Activated naive CD8-positive, alpha-beta T cell treated with anti-CD3 and anti-CD28 coated beads, Interleukin-2, amount 10 ng/mL, durations not matched to agents 7 days and 5 days (primary cell): ENCODE measurements at places on chromosomes 2 and 18. TPM values are rescaled to one million over a fixed set of nuclear protein-coding genes. Genes with fewer than 3 reads are reported as not detected.

Gene IL1R1
- total RNA-seq, result 0.11 TPM

DNA sequence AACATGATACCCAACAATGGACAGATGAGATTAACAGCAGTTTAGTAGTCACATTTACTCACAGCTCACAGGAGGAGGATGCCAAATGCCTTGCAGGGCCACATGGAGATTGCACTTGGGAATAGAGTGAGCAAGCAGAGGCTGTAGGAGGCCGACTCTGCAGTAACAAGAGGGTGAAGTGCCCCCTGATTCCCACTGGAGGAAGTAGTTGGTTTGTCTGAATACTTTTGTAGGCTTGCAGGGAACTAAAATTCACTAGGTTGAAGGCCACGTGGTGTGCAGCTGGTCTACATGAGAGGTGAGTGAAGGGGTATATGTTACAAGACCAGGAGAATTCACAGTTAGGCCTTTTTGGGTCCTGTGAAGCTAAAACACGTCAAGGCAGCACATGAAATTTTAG, 419.3 kb upstream of the TNP1 start:
- H3K4me1 ChIP-seq, result no peaks in the 10 kb centered on the region
- no peak overlapping the region for H3K4me3 ChIP-seq
- no peak for DNase-seq
- H3K27ac ChIP-seq, result no peak overlapping the region

- no peaks in the 10 kb centered on the region for H3K27me3 ChIP-seq
- peak overlapping the region; percentile 76 for H3K4me3 ChIP-seq
- peaks cover 13% of the 10 kb centered on the region for H3K36me3 ChIP-seq
- peaks cover 56% of the 10 kb centered on the region for H3K4me1 ChIP-seq
These were observed 95.6 kb downstream of the TNFRSF11A start for GRCh38 chr18:62420513-62421209.

DNA sequence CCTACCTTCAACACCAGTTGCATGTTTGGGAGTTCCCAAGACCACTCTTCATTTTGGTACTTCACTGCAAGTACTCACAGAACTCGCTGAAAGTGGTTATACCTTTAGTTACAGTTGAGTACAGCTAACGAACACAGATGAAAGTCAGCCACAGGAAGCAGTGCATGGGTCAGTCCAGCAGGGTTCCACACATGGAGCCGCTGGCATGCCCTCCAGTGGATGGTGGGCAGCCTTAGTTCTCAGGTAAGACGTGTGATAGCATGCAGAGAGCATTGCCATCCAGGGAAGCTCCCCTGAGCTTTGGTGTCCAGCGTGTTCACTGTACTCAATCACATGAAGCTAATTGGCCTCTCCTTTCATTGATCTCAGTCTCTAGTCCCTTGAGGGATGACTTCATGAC, 815.3 kb downstream of the RNF144A start:
- H3K4me3 ChIP-seq, result peak overlapping the region; percentile 51
- peaks cover 54% of the 10 kb centered on the region for H3K4me1 ChIP-seq
- H3K36me3 ChIP-seq, result peaks cover 84% of the 10 kb centered on the region

GRCh38 chr2:205540036-205540435, 142.3 kb upstream of the NRP2 start:
- no peak for DNase-seq
- H3K27me3 ChIP-seq, result peaks cover 3% of the 10 kb centered on the region
- H3K4me3 ChIP-seq, result peak overlapping the region; percentile 41
- H3K36me3 ChIP-seq, result no peaks in the 10 kb centered on the region
